ENCODE measurements at places on chromosomes 13 and 19.

GRCh38 chr13:41548910-41549309 lies 91.6 kb downstream of the RGCC start:
- no peak for DNase-seq

DNA sequence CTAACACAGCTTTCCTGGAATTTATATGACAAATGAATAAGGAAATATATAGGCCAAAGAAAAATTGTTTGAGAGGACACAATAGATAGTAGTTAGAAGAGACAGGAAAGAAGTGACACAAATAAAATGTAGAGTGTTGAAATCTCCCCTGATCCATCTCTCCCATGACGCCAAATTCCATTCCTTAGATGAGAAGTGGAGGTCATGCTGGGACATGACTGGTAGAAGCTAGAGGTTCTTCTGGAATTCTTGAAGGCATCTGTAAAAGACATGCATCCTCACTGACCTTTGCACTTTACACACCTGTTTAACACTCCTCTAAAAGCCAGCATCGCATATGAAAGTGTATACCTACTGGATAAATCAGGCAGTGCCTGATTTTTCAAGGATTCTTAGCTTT lies 67.8 kb downstream of the DGKH start:
- no peak for DNase-seq

DNA sequence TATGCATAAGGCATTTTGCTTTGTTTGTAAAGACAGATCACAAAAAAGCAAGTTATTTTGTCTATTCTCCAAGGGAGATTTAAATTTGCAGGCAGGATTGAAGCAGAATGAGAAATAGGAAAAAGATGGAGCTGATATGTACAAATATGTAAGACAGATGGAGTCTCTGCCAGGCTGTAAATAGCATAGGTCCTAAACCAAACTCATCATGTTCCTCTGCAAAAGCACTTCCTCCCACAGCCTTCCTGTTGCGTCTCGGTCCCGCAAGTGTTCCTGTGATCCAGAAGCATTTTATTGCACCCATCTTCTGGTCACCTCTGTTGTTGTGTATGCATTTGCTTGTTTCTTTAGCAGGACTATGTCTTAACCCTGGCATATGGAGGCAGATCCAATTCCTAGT lies 95.7 kb upstream of the CLDN10 start:
- no peak for DNase-seq

DNA sequence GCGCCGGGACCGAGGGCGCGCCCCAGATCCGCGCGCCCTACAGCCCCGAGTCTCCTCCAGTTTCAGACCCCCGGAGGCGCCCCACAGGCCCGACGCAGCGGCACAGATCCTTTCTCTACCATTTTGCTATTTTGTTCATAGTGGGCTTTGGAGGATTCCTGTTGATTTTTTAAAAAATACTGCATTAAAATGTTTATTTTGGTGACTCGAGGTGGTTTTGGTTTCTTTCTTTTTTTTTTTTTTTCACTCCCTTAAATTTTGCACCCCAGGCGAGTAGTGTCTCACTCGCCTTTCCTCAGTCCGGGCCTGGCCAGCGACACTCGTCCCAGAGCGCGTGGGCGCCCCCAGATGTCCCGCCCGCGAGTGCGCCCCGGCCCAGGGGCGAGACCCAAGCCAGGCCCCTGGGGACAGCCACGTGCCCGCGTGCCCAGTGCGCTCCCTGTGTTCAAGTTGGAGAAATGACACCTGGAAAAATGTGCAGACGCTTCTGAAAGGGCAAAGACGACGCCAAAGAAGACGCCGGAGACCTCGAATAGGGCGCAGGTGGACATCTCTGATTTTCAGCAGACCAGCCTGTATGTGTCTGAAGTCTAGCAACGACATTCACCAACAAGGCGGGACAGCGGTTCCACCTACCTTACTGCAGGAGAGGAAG lies 471 bp upstream of the INSR start:
- peak; percentile 62 for DNase-seq

DNA sequence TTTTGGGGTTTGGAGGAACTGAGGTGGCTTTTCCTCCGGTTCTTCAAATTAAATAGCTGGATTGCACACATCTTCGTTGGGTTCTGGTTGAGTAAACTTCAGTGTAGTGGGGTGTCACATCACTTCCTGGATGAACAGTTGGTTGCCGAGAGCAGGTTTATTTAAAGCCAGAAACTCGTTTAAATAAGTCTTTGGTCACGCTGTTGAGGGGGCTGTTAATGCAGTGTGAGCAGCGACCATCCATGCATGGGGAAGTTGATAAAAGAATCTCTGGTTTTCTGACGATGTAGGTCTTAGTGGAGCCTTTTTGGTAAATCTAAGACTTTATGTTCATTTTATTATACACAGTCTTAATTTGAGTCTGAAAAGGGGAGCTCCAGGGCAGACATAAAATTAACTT lies 351.2 kb upstream of the ARGLU1 start:
- no peak for DNase-seq

GRCh38 chr13:34886987-34887386 lies 55.1 kb upstream of the NBEA start:
- DNase-seq: no peak

DNA sequence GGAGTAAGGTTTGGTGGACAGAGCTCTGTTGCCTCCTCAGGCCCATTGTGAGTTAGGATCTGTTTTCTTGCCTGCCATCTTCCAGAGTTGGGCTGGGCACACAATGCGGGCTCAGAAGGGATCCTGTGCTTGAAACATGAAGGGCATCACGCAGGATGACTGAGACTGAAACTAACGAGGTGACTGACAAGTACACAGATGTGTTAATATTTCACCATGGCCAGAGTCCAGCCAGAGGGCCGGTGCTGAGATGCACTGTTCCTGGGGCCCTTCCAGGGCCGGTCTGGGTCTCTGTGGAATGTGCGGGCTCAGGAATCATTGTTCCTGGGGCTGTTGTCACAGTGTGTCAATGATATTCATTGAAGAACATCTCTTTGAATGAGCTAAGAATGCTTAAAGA lies 163.7 kb downstream of the URI1 start:
- no peak for DNase-seq

- no peak for DNase-seq
Observed at GRCh38 chr13:26522571-26522970, 34.9 kb upstream of the WASF3 start.

DNA sequence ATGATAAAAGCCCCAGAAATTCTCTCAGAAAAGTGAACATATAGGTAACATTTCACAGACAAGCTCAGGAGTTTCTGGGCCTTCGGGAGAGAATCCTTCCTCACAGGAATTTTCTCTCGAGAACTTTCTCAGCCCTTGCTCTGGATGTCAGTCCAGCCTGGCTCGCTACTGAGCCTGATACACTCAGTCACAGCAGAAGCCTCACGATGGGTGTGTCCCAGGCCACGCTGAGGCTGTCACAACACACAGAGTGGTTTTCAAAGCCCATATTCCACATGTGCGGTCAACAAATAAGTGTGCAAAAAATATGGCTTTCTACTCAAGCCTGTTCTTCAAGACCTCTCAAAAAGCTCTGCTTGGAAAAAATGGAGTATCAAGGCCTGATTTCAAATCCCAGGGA lies 31.5 kb upstream of the MEDAG start:
- no peak for DNase-seq

GRCh38 chr13:59394496-59394895 lies 769.2 kb downstream of the DIAPH3 start:
- no peak for DNase-seq

DNA sequence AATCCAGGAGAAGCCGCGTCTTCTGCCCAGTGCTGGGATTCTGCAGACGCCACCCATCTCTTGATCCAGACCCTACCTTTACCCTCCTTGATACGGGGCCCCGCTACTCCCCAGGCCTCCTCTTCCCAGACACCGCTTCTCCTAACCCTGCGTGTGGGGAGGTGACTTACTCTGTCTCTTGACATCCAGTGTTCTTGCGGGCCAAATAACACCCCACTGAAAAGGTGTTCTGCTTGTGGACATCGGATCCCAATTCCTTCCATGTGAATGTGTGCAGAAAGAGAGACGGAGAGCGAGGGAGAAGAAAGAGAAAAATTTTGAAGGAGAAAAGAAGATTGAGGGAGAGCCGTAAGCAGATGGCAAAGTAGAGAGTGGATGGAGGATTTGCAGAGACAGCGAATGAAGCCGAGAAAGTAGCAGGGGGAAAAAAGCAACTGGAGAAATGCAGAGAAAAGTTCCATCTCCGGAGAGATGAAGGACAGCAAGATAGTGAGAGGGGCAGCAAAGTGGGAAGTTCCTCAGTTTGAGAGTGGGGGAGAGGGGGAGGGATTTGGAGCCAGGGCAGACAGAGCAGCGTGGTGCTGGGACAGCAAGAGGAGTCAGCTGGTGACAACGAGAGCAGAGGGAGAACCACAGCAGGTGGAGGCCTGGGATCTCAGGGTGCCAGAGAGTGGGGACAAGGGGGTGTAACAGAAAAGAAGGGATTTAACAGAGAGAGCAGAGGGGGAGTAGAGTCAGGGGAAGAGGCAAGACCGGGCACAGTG lies 814 bp downstream of the ZNF480 start:
- DNase-seq: no peak

DNA sequence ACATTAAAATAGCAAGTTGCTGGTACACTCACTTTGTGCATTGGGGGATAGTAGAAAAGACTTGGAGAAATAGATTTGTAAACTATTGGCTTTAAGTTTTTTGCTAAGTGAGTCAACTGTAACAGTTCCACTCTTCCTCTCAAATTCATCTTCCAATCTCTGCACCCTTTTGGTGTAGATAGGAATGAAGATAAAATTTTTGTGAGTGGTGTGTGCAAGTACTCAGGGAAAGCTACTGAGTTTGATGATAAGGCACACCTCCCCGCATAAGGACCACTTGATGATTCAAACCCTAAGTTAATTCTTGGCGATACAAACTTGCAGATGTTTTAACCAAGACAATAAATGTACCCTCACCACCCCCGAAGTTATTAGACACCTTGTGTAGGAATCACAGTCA lies 168.3 kb upstream of the SLITRK1 start:
- DNase-seq: no peak

- no peak for DNase-seq
Observed at GRCh38 chr13:91907398-91907797, 509.0 kb downstream of the GPC5 start.

GRCh38 chr19:36572593-36573019 lies 486 bp downstream of the ZNF529 start:
- DNase-seq: no peak

DNA sequence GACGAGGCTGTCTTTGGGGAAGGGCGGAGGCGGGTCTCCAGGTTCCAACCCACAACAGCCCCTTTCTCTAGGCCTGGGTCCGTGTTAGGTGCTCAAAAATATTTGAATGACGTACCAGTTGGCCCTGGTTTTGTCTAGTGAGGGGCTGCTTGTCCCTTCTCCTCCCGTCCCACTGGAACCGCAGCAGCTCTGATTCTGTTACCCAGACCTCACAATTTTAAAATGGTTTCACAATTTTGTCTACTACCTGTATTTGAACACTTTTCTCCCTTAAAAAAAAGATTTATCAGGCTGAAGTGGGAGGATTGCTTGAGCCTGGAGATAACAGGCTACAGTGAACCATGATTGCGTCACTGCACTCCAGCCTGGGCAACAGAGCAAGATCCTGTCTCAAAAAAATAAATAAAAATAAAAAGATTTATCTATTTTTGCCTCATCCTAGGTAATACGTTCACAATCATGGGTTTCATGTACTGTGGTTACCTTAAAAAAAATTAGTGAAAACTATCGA lies 1.3 kb upstream of the IRF2BP1 start:
- no peak for DNase-seq

GRCh38 chr13:114151031-114151430 lies 18.6 kb upstream of the RASA3 start:
- DNase-seq: no peak

- DNase-seq: peak; percentile 60
Observed at GRCh38 chr19:36141039-36141927, 1.4 kb downstream of the CAPNS1 start.

- DNase-seq: no peak
Observed at GRCh38 chr13:44786756-44787155, 202.5 kb downstream of the NUFIP1 start.

- no peak for DNase-seq
Observed at GRCh38 chr13:29196409-29197074, 376.4 kb downstream of the MTUS2 start.

DNA sequence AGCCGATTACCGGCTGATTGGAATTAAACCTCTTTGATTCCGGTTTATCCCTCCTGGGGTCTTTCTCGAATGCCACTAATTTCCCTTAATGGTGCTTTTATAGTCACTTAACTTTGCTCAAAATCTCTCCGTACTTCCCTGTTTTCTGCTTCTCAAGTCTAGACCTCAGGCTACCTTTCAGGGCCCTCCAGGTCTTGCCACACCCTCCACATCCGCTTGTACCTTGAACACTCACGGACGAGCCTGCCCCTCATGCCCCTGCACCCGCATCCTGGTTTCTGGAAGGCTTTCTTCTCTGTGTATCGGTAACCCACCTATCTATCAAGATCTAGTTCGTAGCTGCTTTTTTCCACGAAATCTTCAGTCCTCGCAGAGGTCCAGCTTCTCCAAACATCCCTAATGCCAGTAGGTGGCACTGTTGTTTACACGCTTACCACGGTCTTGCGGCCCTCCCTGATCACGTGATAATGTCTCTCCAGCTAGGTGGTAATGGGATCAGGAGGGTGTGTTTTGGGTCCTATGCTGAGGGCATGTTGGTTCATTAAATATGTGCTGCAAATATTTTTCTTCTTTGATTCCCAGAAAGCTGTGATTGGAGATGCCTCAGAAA lies 13.8 kb downstream of the ATP12A start:
- DNase-seq: peak; percentile 41

- no peak for DNase-seq
Observed at GRCh38 chr13:90039516-90039915, 1308.0 kb upstream of the MIR17HG start.

GRCh38 chr13:62643799-62644524 lies 1228.3 kb upstream of the PCDH20 start:
- DNase-seq: no peak

DNA sequence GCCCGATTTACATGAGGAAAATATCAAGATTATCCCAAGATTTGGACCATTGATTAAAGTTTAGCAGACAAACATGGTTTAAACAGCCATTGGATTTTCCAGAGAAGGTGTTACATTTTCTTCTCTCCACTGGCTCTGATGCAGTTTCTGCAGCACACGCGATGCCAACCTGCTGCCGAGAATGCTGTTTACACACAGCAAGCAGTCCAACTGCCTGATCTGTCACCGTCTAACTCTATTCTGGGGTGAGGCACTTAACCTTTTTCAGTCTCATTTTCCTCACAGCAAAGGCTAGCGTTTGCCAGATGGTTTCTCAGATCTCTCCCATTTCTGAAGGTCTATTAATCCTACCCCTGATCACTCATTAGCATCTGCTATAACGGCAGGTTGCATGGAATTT lies 763.5 kb upstream of the GPC6 start:
- DNase-seq: no peak

DNA sequence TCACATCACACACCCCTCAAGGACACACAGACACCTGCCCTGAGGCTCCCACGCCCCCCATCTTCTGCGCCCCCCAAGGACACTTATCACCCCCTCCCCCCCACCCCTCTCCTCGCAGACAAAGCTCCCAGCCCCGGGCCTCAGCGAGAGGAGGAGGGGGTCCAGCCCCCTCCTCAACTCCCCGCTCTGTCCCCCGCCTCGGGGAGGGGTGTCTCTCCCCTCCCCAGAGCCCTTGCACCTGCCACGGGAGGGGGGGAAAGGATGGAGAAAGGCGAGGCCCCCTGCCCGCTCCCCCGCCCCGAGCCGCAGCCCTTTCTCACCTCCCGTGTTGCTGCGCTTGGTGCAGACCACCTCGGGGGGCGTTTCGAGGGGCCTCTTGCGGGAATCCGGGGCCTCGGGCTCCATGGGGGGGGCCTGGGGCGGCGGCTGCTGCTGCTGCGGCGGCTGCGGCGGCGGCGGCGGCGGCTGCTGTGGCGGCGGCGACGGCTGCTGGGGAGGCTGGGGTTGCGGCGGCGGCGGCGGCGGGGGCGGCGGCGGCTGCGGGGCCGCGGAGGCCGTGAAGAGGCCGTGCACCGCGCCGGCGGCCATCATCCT lies 621 bp downstream of the NOVA2 start:
- DNase-seq: no peak
